ENCODE measurements at places on chromosomes 4 and X. TPM values are rescaled to one million over a fixed set of nuclear protein-coding genes. Genes with fewer than 3 reads are reported as not detected.

Gene BTK
- total RNA-seq = 4.2 TPM

Gene CTAG2
- not detected for total RNA-seq

Gene GAGE12D
- not detected for total RNA-seq

Gene ZFP92
- total RNA-seq = 0.11 TPM

Gene HDAC8
- total RNA-seq = 26.9 TPM

Gene XAGE2
- total RNA-seq = not detected

Gene CT45A3
- total RNA-seq = not detected

Gene ART3
- 2.6 TPM for total RNA-seq

Gene SNCA
- total RNA-seq = 16.3 TPM
